Tibial artery (tissue), 4 donors: ENCODE measurements at places on chromosomes 1 and 21.
A peak's percentile ranks its signal among the peaks of the same experiment; 100 is the strongest.

GRCh38 chr1:207336559-207337467, 15.3 kb downstream of the CD55 start:
- no peak for DNase-seq

GRCh38 chr1:214993419-214993818, 89.1 kb upstream of the KCNK2 start:
- DNase-seq, result no peak

- DNase-seq, result no peak
These were observed 75.0 kb downstream of the SPATA46 start for GRCh38 chr1:162301696-162302095.

- no peak for DNase-seq
These were observed 84.3 kb upstream of the L1TD1 start for GRCh38 chr1:62110198-62110817.

DNA sequence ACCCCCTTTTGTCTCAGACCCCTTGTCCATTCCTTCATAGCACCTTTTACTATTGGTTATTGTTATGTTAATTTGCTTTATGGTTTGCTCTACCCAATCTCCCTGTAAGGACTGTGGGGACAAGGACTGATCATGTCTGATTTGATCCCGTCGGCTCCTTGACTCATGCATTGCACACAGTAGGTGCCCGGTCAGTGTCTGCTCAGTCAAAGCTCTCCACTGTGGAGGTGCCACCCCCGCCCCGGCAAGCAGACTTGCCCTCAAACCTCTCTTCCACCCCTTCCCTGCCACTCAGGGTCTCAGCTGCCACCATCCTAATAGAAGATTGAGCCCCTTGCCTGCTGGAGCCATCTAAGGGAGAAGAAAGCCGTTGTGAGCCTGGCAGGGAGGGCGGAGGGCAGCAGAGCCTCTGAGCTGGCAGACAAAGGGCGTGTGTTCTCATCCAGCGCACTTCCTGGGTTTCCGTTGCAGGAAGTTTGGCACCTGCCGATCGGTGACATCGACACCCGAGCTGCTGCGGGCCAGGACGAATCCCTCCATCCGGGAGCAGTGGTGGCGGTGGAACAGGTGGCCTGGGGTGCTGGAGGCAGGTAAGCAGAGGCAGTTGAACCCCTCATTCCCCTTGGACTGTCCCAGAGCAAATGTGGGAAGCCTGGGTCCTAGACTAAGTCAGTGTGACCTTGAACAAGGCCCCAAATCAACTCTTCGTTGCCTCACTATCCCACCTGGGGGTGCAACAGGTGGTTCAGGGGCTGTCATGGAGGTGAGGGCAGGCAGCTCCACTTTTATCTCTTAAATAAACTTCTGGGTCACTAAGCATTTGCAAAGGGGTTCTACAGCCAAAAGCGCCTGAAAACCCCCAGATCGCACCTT, 2.2 kb upstream of the FBLIM1 start:
- DNase-seq, result no peak

GRCh38 chr1:73744985-73745384, 453.0 kb downstream of the LRRIQ3 start:
- no peak for DNase-seq

DNA sequence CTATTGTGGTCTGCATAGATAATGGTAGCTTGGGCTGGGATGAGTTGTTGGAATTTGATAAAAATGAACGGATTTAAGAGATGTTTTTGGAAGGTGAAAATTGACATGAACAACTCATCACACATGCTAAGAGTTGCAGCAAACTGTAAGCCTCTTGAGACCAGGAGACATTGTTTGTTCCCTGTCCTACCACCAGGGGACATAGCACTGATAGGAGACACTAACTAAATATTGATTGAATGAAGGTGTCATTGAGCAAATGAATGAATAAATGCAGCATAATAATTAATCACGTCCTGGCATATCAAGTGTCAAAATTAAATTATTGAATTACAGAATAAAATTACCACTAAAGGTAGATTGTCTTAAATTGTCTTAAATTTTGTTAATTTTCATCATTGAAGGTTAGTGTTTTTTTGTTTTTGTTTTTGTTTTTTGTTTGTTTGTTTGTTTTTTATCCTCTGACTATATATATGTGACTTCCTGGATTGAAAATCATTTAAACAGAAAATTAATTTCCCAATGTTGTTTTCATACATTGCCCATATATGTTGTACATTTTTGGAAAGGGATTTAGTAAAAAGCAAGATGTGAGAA, 285.3 kb upstream of the C1orf105 start:
- DNase-seq, result no peak

- DNase-seq, result peak; percentile 60
These were observed 11.7 kb downstream of the HYI start for GRCh38 chr1:43441894-43442637.

- DNase-seq, result no peak
These were observed 37.0 kb downstream of the COL6A1 start for GRCh38 chr21:46018615-46019014.

GRCh38 chr1:159921700-159922504, 3.4 kb downstream of the TAGLN2 start:
- DNase-seq, result no peak

GRCh38 chr1:222877854-222878253, 63.0 kb downstream of the DISP1 start:
- no peak for DNase-seq

- no peak for DNase-seq
These were observed 90.0 kb downstream of the ASH1L start for GRCh38 chr1:155472491-155473083.
